ENCODE measurements at places on chromosomes 1 and 21. TPM values are rescaled to one million over a fixed set of nuclear protein-coding genes. Genes with fewer than 3 reads are reported as not detected.

The CACNA1E gene
- total RNA-seq: 0.93 TPM

The LCE6A gene
- total RNA-seq: not detected

The UQCRHL gene
- total RNA-seq: 3.5 TPM

The ORC1 gene
- 11.0 TPM for total RNA-seq

The KRTAP6-3 gene
- not detected for total RNA-seq

The MYBPH gene
- not detected for total RNA-seq

The GPR52 gene
- total RNA-seq: 0.93 TPM

The SLC35F3 gene
- total RNA-seq: 0.71 TPM

The CD1D gene
- total RNA-seq: not detected

The DFFA gene
- total RNA-seq: 54.4 TPM

The C4BPA gene
- total RNA-seq: not detected

The FAM163A gene
- total RNA-seq: 1.5 TPM

The KCNC4 gene
- total RNA-seq: 1.5 TPM

The SYNJ1 gene
- total RNA-seq: 10.1 TPM

The SFN gene
- total RNA-seq: 0.44 TPM

The HTR6 gene
- total RNA-seq: not detected

The FMO3 gene
- total RNA-seq: not detected

The MROH7 gene
- total RNA-seq: 0.29 TPM

The SUSD4 gene
- 4.7 TPM for total RNA-seq

The TNNT2 gene
- 2.3 TPM for total RNA-seq

The TLR5 gene
- total RNA-seq: 3.9 TPM

The SLC2A5 gene
- total RNA-seq: not detected

The CELA2B gene
- total RNA-seq: not detected

The RAB42 gene
- total RNA-seq: 2.1 TPM

The GMEB1 gene
- total RNA-seq: 18.5 TPM

The KCNE1 gene
- total RNA-seq: 0.53 TPM

The LCE3D gene
- total RNA-seq: not detected

The TMEM53 gene
- total RNA-seq: 13.9 TPM

The LAPTM5 gene
- 0.20 TPM for total RNA-seq

The OR6K3 gene
- total RNA-seq: not detected

The CD53 gene
- total RNA-seq: not detected

Data from progenitor cell of endocrine pancreas (in vitro differentiated cells).